ENCODE measurements at places on chromosomes 16 and 17.

- no peak for DNase-seq
Observed at GRCh38 chr17:2042390-2042847, 597 bp downstream of the OVCA2 start.

GRCh38 chr16:66020642-66021041 lies 345.8 kb upstream of the CDH5 start:
- no peak for DNase-seq

- no peak for DNase-seq
Observed at GRCh38 chr17:38882870-38883269, 13.0 kb downstream of the LASP1 start.

- DNase-seq: no peak
Observed at GRCh38 chr17:78640700-78641099, 63.5 kb upstream of the DNAH17 start.

GRCh38 chr16:87681981-87682570 lies 79.8 kb downstream of the JPH3 start:
- DNase-seq: no peak

Measured in stimulated activated CD4-positive, alpha-beta T cell treated with anti-CD3 and anti-CD28 coated beads, Interleukin-4, amount 100 ng/mL, for 48 hours (primary cell).